ENCODE measurements at places on chromosomes 5 and 9. TPM values are rescaled to one million over a fixed set of nuclear protein-coding genes. Genes with fewer than 3 reads are reported as not detected.
A peak's percentile ranks its signal among the peaks of the same experiment; 100 is the strongest.

GRCh38 chr5:124962735-124963134, 216.3 kb upstream of the ZNF608 start:
- no peak for DNase-seq

DNA sequence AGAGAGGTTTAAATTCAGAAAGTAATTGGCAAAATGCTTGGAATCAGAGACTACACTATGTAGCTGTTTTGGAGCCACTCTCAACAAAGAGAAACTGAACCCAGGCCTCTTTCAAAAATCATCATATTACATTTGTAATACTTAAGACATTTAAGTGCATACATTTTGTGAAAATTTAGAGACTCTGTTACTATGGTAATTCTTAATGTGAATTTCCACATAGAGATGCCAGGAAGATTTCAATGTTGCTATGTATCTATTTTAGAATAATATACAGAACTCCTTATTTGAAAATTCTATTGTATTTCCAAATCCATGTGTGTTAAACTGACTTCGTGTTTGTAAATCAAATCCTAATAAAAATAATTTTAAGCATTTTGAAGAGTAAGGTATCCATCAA, 1260.9 kb upstream of the C9orf72 start:
- DNase-seq = no peak

DNA sequence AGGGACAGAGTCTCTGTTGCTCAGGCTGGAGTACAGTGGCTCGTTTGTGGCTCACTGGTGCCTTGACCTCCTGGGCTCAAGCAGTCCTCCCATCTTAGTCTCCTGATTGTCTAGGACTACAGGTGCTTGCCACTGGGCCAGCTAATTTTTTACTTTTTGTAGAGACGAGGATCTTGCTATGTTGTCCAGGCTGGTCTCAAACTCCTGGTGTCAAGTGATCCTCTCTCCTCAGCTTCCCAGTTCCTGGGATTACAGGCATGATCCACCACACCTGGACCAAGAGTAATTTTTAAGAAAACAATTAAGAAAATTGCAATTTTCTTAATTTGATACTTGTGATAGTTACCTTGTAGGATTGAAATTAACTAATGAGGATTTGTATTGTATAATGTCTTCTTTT, 73.9 kb downstream of the GPBP1 start:
- no peak for DNase-seq

DNA sequence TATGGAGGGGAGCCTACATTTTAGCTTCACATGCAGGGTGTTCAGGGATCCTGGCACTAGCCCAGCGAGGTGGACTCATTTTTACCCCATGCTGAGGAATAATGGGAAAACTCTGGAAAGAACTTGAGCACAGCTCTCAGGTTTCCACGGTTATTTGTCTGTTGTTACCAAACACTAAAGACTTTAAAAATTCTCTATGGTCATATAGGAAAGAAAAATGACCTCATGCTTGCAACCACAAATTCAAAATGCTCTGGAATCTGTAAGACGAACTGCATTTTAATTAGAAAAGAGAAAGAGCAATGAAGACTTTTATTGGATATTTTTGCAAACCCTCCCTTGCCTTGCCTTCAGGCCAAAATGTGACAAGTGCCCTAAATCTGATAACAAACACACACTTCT, 606.9 kb downstream of the EBF1 start:
- no peak for DNase-seq

- DNase-seq = no peak
Observed at GRCh38 chr9:35236692-35237091, 74.9 kb downstream of the UNC13B start.

DNA sequence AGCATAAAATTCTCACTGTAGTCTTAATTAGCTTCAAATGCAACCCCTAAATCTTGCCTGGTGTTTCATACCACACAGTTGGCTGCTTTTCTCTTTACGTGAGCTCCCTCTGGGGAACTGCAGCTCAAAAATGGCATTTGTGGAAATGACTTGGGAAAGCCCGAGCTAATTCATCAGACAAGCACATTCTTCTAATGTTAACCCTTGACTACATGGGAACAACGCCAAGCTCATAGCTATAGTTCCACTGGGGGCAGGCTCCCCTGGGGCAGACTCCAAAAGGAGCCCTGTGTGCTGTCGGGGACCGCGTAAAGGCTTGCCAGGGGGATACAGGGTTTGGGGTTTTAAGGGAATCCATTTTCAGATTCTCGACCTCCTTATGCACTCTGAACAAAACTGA, 301.4 kb upstream of the DAP start:
- no peak for DNase-seq

- DNase-seq = no peak
Observed at GRCh38 chr5:113031557-113031956, 55.0 kb downstream of the DCP2 start.

DNA sequence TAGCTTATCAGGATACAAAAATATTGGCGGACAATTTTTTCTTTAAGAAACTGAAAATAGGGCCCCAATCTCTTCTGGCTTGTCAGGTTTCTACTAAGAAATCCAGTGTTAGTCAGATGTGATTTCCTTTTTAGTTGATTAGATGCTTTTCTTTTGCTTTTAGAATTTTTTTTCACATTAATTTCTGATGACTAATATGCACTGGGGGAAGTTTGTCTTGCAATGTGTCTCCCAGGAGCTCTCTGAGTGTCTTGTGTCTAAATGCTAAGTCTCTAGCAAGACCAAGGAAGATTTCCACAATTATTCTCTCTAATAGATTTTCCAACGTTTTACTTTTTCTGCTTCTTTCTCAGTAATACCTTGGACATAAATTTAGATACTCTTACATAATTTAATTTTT, 559.8 kb upstream of the TYRP1 start:
- DNase-seq = no peak

- DNase-seq = no peak
Observed at GRCh38 chr5:51544031-51544785, 161.0 kb downstream of the ISL1 start.

GRCh38 chr9:113741886-113742854, 133.9 kb upstream of the ZNF618 start:
- no peak for DNase-seq

- no peak for DNase-seq
Observed at GRCh38 chr5:53962306-53962705, 348.1 kb downstream of the ARL15 start.

DNA sequence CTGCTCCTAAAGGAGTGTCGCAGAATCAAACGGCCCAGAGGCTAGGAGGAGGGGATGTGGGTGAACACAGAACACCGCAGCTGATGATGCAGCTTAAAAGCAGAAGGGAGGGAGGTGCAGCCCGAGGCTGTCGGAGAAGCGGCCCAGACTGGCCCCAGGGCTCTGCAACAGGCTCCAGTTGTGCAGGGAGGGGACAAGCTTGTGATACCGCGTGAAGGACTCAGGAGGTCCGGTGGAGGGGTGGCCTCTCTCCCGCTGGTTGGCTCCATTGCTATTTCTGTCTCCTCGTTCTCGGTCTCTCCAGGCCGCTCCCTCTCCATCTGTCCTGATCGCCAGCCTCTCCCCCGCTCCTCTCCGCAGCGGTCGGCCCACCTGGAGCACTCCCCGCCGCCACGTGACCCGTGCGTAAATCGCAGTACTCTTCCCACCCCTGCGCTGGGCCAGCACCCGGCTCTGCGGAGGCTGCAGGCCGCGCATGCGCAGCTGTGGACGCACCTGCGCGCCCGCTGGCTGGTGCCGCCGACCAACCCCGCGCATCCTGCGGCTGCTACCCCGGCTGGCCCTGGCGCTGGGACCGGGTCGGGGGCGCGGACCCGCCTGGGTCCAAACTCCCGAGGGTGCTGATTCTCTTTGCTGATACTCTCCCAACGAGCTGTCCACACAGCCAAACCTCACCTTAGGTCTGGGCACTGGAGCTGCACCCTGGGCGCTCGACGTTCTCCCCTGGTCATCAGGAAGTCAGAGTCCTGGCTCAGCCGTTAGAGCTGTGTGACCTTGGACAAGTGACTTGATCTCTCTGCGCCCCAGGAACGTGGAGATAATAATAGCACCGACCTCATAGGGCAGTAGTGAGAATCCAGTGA, 3.7 kb upstream of the STXBP1 start:
- DNase-seq = peak; percentile 88

- DNase-seq = no peak
Observed at GRCh38 chr5:145697251-145697990, 137.7 kb downstream of the PRELID2 start.

DNA sequence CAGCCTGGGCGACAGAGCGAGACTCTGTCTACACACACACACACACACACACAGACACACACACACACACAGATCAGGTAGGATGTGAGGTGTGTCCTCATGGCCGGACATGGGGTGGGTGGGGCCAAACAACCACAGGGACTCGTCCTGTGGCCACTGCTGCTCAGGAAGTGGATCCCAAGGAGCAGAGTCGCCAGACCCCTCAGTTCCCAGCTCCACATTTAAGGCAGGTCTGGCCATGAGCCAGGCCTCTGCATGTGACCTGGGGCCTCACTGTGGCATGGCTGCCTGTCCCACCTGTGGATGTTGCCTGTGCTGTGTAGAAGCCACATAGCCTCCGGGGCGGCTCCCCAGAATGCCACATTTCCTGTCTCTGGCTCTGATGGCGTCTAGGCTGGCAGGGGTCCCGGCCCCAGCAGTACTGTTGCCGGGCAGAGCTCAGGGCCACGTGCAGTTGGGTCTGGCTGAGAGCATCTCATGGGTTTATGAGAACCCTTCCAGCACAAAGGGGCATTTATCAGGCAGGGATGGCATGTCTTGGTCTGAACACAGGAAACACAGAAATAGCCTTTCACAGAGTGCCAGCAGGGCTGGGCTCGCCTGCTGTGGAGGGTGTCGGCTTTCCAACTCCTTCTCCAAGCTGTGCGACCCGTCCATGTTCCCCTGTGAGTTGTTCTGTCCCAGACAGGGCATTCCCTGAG, 9.9 kb upstream of the NINJ1 start:
- peak; percentile 70 for DNase-seq

GRCh38 chr5:166594567-166594966, 1696.9 kb upstream of the WWC1 start:
- DNase-seq = no peak

The PCDHB6 gene
- polyA plus RNA-seq = 0.34 TPM

The ZBTB43 gene
- 7.5 TPM for polyA plus RNA-seq

The DYNC2I2 gene
- 30.2 TPM for polyA plus RNA-seq

The PGM5 gene
- polyA plus RNA-seq = 126 TPM

The NUTM2F gene
- not detected for polyA plus RNA-seq

The SAP30L gene
- polyA plus RNA-seq = 13.5 TPM

The ZDHHC11B gene
- polyA plus RNA-seq = 6.6 TPM

The CORO2A gene
- polyA plus RNA-seq = 0.09 TPM

The SCGB3A2 gene
- polyA plus RNA-seq = 0.34 TPM

The ELAVL2 gene
- polyA plus RNA-seq = 0.07 TPM
